ENCODE measurements at places on chromosomes 2 and 18.

GRCh38 chr2:178756843-178757242 is 50.4 kb downstream of the TTN start:
- no peak for DNase-seq

DNA sequence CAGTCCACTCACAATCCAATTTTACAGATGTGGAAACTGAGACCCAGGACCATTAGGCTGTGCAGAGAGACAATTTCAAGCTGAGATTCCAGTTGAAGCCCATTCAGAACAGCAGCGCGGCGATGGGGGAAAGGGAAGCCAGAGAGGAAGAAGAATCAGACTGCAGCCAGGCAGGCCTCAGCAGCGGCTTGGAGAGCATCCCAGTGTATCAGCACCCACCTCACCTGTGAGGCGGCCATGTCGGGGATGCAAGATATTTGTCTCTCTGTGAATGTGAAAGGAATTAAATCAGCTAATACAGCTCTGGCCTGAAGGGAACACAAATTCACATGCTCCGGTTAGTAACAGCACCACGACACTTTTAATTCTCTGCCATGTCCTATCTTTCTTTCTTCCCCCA is 198.0 kb upstream of the SOX11 start:
- no peak for DNase-seq

GRCh38 chr18:644395-645004 is 13.0 kb upstream of the TYMS start:
- no peak for DNase-seq

DNA sequence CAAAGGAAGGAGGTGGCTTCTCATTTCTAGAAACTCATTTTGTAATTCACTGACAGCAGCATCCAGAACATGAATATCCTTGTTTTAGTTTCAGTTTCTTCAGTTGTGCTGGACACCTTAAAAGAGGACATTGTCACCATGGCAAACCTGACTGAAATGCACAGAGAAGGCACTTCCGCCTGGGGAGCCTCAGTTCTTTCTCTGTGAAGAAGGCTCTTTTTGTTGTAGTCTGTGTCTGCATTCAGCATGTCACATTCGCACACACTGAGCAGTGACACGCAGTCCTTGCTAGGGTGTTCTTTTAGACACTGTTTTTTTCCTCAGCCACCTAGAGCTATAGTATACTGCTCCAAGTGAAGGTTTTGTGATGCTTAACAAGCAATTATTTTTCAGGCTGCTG is 9.5 kb upstream of the RPRM start:
- no peak for DNase-seq

- no peak for DNase-seq
Measured at GRCh38 chr2:120647487-120647886, 88.2 kb upstream of the GLI2 start.

GRCh38 chr18:76490670-76491472 is 4.2 kb downstream of the ZNF516 start:
- peak; percentile 46 for DNase-seq

DNA sequence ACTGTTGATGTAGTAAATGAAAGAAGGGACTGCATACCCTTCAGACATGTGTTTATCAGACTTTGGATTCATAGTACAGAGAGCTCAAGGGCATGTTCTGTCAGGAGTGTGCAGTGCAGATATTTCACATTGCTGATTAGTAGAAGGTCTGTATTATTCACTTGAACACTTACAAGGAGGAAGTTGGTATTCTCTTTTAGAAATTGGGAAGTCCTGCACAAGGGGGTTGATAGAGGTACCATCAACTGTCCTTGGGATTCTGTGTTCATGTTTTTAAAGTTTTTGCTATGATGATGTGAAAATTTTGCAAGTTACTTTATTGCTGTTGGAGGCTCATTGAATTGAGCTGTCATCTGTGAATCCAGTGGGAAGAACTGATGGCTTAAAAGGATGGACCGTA is 6.7 kb downstream of the PSMD1 start:
- DNase-seq, result no peak

GRCh38 chr2:209946539-209946938 is 55.9 kb upstream of the RPE start:
- DNase-seq, result no peak

DNA sequence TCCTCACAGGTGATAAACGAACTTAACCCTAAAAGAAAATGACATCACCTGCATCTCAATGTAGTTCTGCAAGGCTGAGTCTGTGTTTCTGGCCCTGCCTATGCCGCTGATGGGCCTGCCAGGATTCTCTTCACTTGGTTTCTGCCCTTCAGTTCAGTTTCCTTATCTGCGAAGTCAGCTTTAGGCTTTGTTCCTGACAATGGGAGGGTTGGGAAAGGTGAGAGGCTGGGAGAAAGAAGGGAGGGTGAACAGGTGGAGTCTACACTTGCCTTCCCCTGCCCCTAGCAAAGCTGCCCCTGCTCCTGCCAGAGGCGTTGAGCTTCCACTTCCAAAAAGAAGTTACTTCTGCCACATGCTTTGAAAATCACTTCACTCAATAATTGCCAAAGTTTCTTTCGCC is 124.0 kb upstream of the APCDD1 start:
- DNase-seq, result no peak

DNA sequence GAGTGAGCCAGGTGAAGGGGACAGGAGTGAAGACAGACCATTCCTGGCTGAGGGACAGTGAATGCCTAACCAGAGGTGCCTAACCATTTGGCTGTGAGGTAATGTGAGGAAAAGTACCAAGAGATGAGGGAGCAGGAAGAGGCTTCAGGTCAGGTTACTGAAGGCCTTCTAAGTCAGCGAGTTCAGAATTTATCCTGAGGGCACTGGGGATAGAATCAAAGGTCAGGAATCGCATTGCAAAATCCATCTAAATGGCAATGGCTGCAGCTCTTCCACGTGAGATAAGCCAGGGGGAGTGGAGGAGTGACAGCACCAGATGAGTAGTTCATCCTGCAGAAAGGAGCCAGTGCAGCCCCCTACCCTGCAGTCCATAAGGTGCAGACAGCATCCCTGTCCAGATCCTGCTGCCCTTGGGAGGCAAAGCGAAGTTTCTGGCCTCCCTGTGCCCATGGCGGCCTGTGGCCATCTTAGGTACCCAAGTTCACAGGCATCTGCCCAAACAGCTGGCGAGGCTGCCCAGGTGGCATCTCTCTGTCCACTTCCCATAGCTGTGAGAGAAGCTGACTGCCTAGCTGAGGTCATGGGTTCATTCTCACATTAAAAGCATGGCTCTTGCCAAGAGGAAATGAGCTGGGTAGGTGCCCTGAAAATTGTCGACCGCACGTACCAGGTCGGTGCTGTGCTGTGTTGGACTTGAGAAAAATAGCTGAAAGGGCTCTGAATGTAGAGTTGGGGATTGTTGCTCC is 49.5 kb downstream of the CYP27C1 start:
- no peak for DNase-seq

DNA sequence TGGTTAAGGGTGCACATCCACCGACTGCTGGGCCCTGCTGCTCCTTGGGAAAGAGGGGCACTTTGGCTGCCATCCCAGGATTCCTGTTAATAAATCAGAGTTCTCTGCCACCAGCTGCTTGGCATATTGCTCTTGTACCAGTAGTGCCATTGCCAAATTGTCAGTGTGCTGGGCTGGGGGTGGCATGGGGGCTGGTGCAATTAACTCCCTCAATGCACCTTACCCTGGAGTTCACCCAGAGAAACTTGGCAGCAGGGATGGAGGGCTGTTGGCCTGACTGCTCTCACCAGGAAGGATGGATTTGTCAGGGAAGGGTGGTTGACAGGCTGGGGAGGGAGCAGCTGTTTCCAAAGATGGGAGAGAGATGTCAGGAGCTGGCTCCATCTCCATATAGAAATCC is 94.6 kb upstream of the SKOR2 start:
- no peak for DNase-seq

DNA sequence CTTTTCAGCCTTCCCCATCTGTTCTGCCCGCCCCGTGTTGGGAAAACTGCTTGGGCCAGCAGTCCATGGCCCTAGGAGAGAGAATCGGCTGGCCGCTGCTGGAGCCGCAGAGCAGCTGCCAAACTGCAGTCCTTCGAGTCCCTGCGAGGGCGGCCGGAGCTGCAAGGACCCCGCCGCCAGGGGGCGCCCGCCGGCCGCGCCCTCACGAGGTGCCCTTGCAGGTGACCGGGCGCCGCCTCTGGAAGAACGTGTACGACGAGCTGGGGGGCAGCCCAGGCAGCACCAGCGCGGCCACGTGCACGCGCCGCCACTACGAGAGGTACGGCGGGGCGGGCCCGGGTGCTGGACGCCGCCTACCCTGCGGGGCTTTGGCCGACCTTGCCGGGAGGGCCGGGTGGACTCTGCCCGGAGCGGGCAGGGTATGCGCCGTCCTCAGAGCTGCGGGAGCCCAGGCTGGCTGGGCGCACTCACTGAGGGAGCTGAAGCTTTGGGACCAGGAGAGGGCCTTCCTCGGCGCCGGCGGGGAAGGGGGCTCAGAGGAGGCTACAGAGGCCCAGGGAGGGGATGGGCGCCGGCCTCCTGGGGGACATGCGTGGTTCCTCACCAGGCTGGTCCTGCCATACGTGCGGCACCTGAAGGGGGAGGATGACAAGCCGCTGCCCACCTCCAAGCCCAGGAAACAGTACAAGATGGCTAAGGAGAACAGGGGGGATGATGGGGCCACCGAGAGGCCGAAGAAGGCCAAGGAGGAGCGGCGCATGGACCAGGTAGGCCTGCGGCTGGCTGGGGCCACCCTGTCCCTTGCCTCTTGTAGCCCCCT is 13.6 kb downstream of the ARID5A start:
- no peak for DNase-seq

GRCh38 chr2:7620255-7620654 is 703.0 kb downstream of the RNF144A start:
- no peak for DNase-seq

GRCh38 chr2:13089971-13090370 is 373.2 kb downstream of the TRIB2 start:
- DNase-seq, result no peak

GRCh38 chr2:10293603-10294002 is 9.1 kb upstream of the HPCAL1 start:
- DNase-seq, result no peak

DNA sequence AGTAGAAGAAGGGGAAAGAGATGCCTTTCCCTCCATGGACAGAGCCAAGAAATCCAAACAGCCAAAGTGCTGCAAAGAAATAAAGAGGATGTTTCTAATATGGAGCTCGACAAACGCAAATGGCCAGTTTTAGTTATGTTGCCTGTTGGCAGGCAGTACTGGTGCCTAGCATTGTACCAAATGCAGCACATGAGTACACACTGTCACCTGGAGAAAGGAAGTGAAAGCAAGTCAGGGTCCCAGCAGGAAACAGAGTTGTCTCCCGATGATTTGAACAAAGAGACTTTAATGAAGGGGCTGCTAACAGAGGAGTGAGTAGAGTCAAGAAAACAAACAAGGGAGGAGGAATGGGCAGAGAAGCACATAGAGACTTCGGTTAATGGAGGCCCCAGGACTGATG is 623.0 kb downstream of the BCL11A start:
- no peak for DNase-seq

DNA sequence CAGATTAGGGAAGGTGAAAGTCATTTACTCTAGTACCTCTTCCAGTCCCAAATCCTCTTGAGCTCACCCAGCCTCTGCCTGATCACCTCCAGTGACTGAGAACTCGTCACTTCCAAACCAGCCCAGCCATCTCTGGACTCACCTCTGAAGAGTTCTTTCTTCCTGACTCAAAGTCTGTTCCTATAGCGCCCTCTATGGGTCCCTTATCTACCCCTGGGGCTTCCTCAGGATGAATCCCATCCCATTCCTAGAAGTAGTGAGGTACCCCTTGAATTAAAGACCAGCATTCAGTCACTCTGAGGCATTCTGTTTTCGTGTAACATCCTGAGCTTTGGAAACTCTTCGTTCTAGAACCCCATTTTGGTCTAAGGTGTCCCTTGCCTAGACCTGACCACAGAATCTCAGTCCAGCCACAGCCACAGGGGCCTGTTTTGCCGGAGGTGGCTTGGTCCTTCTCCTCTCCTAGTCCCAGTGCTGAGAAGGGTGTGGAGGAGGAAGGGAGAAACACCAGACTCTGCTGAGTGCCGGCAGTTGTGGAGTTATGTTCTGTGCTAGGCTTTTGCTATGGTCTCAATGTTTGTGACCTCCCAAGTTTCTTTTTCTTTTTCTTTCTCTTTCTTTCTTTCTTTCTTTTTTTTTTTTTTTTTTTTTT is 32.7 kb downstream of the SIX3 start:
- DNase-seq, result no peak

DNA sequence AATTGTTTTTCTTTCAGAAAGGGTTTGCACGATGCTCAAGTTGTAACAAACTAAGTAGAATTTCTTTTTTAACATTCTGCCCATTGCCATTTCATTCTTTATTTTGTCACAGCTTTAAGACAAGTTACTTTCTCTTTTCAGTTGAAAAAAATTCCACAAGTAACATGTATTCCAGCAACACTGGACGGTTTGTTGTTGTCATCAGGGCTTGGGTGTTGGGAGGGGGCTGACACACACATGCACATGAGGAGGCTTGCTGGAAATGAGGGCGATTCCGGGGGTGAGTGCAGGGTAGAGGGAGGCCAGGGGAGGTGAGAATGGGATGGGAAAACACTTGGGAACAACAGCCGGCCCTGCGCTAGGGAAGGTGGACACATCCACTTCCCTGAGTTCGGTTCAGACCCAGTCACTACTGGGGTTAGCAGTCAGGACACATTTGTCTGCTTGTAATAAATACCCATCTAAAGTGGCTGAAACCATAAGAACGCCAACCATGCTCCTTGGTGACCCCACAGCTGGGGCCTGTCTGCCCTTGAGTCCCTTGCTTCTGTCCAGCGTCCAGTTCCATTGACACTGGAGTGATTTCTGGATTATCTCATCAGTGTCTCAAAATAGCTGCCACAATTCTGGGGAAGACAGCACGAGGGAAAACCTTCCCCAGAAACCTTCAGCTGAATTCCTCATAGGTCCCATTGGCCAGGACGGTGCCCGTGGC is 141.8 kb upstream of the BCL2L11 start:
- no peak for DNase-seq

- DNase-seq, result no peak
Measured at GRCh38 chr2:48601349-48601748, 16.3 kb upstream of the GTF2A1L start.

- no peak for DNase-seq
Measured at GRCh38 chr2:46669996-46670793, 190.8 kb downstream of the TMEM247 start.

DNA sequence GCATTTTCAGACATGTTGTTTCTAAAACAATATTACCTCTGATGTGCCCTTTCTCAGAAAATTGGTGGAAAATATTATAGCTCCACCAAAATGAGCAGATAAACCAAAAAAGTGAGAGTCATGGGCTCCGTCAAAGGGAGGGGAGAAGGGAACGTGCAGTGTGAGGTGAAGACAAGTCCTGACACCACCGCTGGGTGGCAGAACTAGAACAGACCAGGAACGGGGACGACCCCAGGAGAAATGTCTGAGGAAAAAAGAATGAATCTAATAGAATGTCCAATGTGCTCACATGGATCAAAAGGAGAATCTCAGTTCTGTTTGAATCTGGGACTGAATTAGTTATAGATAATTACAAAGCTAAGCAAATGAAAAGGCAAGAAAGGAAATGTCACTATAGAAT is 22.6 kb upstream of the BCL2 start:
- peak; percentile 26 for DNase-seq

DNA sequence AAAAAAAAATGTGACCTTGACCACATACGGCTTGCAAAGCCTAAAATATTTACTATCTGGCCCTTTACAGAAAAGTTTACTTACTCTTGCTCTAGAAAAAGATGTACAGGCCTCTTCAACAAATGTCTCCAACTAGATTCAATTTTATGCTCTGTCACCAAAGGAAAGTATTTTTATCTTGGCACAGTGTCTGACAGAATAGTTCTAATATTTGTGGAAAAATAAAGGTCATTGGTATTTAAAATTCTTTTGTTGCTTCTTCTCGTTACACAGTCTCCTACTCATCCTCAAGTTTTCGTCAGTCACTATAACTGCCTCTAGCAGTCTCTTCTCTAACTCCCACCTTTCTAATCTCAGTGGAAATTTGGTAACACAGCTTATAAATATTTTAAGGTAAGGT is 1.4 kb downstream of the RBKS start:
- no peak for DNase-seq

Measured in stimulated activated CD4-positive, alpha-beta T cell treated with anti-CD3 and anti-CD28 coated beads, Interleukin-4, amount 100 ng/mL, for 1 hour (primary cell).